ENCODE measurements at places on chromosomes 12 and 14. TPM values are rescaled to one million over a fixed set of nuclear protein-coding genes. Genes with fewer than 3 reads are reported as not detected.

B3GNT4 gene
- total RNA-seq = 1.6 TPM

DNA sequence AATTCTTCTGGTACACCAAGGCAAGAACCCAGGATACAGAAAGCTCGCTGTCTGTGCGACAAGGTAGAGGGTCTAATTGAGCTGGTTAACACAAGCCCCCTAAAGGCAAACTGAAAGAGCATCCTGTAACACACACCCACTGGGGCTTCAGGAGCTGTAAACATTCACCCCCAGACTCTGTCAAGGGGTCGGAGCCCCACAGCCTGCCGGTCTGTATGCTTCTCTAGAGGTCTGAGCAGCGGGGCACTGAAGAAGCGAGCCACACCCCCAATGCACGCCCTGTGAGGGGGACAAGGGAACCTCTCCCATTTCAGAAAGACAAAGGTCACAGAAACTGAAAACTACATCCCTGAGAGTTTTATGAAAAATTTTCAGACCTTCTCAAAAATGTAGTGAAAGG is 1.3 kb upstream of the IPO8 start:
- H3K4me3 ChIP-seq = no peak overlapping the region
- H3K27ac ChIP-seq = no peak overlapping the region
- H3K27me3 ChIP-seq = peaks cover 2% of the 10 kb centered on the region
- peaks cover 23% of the 10 kb centered on the region for H3K4me1 ChIP-seq

- H3K27me3 ChIP-seq = no peaks in the 10 kb centered on the region
- H3K36me3 ChIP-seq = no peaks in the 10 kb centered on the region
- no peak for DNase-seq
- no peak overlapping the region for H3K4me3 ChIP-seq
Observed at GRCh38 chr12:116157845-116158267, 119.6 kb downstream of the MED13L start.

GRCh38 chr12:99493197-99493596 is 154.4 kb upstream of the GARIN6 start:
- no peak overlapping the region for H3K27ac ChIP-seq
- no peaks in the 10 kb centered on the region for H3K4me1 ChIP-seq
- no peak overlapping the region for H3K4me3 ChIP-seq

DNA sequence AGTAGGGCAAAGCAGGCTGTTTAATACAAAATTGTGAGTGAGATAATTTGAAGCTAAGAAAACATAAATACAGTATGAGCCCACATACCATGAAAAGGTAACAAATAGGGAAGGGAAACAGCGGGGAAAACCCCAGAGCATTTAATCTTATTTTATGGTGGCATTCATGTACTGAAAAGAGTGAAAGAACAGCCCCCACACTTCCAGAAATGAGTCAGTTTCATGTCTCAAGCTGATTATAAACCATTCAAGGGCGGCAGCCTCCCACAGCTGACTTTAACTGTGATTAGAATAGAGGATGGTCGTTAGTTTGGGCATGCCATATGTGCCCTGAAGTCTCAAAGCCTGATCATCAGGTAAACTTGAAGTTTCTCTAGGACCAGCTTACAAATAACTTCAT is 64.5 kb downstream of the FOXG1 start:
- no peaks in the 10 kb centered on the region for H3K27me3 ChIP-seq
- no peak for DNase-seq
- H3K4me1 ChIP-seq = no peaks in the 10 kb centered on the region
- H3K36me3 ChIP-seq = no peaks in the 10 kb centered on the region
- H3K4me3 ChIP-seq = no peak overlapping the region

DNA sequence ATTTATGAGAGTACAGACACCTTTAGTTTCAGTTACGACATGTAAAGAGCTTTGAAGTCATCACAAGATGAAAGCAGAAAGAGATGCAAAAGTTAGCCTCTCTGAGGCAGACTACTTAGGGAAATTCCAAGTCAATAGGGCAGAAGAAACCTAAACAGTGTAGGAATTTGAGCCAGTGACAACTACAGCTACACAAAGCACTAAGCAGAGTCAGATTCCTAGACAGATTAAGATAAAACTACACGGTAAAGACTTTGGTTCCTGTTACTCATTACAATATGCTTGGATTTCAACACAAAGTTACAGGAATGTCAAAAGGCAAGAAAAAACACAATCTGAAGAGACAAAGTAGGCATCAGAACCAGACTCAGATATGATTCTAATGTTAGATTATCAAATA is 1302.3 kb downstream of the FSCB start:
- no peaks in the 10 kb centered on the region for H3K27me3 ChIP-seq
- DNase-seq = no peak
- no peaks in the 10 kb centered on the region for H3K4me1 ChIP-seq
- H3K36me3 ChIP-seq = no peaks in the 10 kb centered on the region

GRCh38 chr14:74583689-74584434 is 28.2 kb downstream of the LTBP2 start:
- no peak overlapping the region for H3K27ac ChIP-seq
- H3K4me1 ChIP-seq = peaks cover 23% of the 10 kb centered on the region
- no peaks in the 10 kb centered on the region for H3K36me3 ChIP-seq
- no peak overlapping the region for H3K4me3 ChIP-seq

All from activated naive CD8-positive, alpha-beta T cell treated with anti-CD3 and anti-CD28 coated beads for 36 hours (primary cell).